ENCODE measurements at places on chromosomes 4 and X. TPM values are rescaled to one million over a fixed set of nuclear protein-coding genes. Genes with fewer than 3 reads are reported as not detected.

- no peak for DNase-seq
Measured at GRCh38 chrX:153414856-153415510, 3.7 kb downstream of the ZFP92 start.

- no peak for DNase-seq
Measured at GRCh38 chrX:78213331-78213730, 73.9 kb upstream of the TAF9B start.

GRCh38 chr4:179372242-179372641 is 1930.0 kb upstream of the AGA start:
- DNase-seq, result no peak

DNA sequence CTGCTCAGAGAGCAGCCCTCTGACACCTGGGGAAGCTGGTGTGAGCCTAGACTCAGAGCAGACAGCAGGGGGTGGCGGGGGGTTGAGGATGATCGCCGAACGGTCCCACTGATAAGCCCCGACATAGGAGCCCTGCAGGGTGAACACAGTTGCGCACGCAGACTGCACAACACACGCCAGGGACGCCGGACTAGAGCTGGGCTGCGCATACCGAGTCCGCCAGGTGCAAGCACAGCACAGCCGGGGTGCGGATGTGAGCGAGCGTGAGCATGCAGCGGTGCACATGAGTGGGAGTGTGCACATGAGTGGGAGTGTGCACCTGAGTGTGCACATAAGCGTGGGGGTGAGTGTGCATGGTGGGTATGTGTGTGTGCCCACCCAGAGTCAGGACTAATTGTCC is 36.7 kb downstream of the FAM53A start:
- no peak for DNase-seq

- DNase-seq, result no peak
Measured at GRCh38 chr4:72555377-72555831, 13.6 kb downstream of the ADAMTS3 start.

DNA sequence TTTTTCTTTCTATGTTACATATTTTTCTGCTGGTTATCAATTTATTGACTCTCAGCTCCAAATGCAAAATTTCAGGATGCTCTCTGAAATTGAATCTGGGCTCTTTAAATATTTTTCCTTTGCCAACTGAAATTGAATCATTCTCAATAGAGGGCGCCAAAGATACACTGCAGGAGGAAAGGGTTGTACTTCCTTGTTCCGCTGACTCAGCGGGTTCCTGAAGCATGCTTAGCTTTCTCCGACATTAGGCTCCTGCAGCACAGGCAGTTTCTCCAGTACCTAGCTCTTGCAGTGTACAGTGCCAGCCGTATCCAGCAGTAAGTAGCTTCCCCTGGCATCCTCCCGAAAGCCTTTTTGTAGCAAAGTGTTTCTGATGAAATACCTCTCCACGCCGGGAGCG is 28.8 kb upstream of the CFAP47 start:
- DNase-seq, result peak; percentile 53

MSMO1 gene
- total RNA-seq, result 178 TPM

TMEM128 gene
- 11.6 TPM for total RNA-seq

MID2 gene
- total RNA-seq, result 9.1 TPM
